ENCODE measurements at places on chromosomes 13 and 19.

DNA sequence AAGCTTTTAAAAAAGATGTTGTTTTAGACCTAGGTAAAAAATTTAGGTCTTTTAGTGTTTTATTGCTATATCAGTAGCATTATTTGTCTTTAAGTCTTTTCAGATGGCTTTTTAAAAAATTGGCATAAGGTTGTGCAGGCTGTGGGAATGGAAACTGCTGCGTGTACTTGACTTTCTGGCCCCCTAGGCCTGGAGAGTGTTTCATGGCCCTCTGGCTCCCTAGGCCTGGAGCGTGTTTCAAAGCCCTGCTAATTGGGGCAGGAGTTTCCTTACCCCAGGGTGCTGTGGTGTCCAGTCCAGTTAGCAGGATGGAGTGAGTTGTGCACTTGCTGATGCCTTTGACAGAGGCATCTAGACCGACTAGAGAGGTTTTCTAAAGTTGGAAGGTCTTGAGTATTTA lies 23.8 kb downstream of the PRAM1 start:
- DNase-seq = no peak

DNA sequence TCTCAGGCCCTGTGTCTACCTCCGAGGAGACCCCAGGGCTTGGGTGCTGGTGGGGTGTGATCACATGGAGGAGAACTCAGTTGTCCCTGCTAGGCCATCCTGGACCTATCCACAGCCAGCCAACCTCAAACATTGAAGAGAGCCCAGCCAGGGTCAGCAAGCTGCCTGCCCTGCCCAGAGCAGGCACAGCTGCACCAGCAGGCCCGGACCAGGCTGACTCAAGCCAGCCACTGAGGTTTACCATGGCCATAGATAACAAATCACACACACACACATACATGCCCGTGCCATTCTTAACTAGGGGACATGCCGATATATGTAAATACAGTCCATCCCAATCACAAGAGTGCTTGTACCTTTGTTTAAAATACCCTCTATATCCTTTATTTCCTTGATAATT lies 8.1 kb downstream of the ARHGEF7 start:
- no peak for DNase-seq

GRCh38 chr13:106710266-106710665 lies 142.3 kb upstream of the ARGLU1 start:
- DNase-seq = no peak

DNA sequence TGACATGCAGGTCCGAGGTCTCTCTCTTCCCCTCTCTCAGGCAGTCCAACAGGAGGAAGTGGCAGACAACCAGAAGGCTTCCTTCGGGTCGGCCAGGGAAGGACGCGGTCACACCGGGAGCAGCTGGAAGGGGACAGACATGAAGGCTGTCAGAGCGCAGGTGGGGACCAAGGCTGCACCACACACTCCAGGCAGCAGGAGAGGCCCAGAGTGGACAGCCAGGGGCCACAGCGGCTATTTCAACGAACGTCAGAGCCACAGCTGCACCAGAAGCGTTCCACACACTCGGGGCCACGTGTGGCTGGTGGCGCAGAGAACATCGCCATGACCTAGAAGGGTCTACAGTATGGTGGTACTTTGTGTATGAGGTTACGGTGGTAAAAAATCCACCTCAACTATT lies 16.0 kb upstream of the SLC39A3 start:
- no peak for DNase-seq

DNA sequence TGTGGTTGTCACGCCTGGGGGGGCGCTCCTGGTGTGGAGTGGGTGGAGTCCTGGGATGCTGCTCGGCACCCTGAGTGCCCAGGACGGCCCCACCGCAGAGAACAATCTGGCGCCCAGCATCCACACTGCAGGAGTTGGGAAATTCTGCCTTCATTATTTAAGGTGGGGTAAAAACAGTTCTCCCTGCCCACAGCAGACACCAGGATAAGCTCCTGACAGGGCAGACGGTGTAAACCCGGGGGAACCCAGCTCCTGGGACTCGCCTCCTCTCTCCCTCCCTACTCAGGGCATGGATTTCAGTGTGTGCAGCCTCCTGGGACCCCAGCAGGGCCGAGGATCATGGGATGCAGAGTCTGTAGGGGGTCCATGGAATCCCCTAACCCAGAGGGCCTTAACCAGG lies 7.7 kb upstream of the WDR18 start:
- DNase-seq = no peak

DNA sequence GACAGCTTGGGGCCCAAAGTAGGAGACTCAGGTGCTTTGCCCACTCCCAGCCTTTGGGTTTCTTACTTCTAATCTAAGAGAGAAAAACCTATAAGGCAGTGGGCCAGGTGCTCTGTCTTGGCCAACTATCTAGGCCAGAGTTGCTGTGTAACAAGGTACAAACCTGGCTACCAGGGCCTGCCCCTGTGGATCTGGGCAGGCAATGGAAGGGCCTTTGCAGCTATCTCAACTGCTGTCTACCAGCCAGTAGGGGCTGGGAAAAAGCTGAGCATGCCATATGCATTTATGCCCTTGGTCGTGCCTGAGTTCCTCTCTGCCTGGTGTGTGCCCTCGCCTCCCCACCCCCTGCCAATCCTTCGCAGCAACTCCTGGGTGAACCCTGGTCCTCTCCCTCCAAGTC lies 16.7 kb upstream of the SERPINE3 start:
- DNase-seq = no peak

DNA sequence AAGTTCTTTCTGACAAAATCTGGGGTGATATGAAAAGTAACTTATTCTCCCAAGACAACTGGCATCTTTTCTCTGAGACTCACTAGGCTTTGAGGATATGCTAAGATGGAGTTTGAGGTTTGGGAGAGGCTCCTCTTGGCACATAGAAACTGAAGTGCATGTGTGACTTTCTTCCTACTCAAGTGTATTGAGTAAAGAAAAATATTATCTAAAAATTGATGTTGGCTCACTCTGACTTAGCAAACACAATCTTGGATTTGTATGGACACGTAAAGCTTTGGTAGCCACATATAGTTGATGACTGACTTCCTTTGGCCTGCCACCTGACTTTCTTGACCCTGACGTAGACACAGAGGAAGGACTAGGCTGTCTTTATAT lies 71.1 kb upstream of the KLF12 start:
- no peak for DNase-seq

- DNase-seq = no peak
Observed at GRCh38 chr19:28583713-28584112, 629.2 kb downstream of the UQCRFS1 start.

DNA sequence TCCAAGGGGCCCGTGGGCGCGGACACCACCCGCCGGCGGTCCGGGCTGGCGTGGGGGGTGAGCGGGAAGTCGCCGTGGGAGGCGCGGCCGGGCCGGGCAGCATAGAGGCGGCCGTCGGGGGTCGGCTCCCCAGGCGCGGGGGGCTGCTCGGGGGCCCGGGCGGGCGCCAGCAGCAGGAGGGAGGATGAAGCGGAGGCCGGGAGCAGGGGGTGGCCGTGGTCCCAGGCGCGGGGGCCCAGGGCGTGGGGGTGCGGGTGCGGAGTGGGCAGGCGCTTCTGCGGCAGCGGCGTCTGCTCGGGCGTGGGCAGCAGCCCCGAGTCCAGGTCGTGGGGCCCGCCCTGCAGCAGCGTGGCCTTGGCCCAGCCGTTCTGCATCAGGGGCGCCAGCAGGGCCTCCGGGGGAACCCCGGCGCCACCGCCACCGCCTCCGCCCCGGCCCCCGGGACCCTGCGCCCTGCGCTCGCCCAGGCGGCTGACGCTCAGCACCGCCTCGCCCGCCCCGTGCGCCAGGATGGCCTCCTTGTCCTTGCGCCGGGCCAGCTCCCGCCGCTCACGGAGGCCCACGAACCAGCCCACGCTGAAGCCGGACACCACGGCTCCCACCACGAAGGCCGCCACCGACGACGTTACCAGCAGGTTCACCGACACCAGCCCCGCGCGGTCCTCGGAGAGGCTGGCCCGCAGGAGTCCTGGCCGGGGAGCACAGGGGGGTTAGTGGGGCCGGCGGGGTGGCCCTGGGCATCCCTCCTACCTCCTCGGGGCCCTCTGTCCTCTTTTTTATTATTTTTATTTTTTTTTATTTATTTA lies 4.2 kb upstream of the LRG1 start:
- DNase-seq = no peak

GRCh38 chr19:1125601-1126467 lies 22.0 kb downstream of the GPX4 start:
- no peak for DNase-seq

- no peak for DNase-seq
Observed at GRCh38 chr13:85603735-85604134, 195.5 kb downstream of the SLITRK6 start.

DNA sequence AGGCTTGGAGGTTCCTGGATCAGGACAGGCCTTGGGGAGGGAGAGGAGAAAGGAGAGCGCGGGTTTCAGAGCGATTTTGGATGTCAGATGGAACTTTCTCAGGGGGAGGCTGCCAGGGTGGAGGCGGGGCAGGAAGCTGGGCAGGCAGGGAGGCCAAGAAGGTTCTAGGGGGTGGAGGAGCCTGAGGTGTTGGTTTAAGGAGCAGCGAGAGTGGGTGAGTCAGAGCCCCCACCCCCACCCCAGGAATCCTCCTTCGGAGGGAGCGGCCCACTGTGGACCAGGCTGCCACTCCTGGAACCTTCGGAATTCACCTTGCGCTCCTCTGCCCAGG lies 15.9 kb upstream of the NOP53 start:
- no peak for DNase-seq

- DNase-seq = no peak
Observed at GRCh38 chr19:18662972-18663732, 20.3 kb upstream of the CRTC1 start.

GRCh38 chr19:5040544-5041167 lies 71.7 kb downstream of the KDM4B start:
- no peak for DNase-seq

DNA sequence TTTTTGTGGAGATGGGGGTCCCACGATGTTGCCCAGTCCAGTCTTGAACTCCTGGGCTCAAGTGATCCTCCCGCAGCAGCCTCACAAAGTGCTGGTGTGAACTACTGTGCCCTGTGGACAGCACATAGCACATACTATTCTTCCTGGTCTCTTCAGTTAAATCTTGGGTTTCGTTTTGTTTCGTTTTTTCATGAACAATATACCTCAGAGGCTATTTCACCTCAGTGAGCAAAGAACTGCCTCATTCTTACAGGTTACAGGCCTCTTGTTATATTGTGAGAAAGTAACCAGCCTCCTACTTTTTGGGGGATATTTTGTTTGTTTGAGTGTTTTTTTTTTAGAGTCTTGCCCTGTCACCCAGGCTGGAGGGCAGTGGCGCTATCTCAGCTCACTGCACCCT lies 1.3 kb upstream of the C3 start:
- DNase-seq = no peak

DNA sequence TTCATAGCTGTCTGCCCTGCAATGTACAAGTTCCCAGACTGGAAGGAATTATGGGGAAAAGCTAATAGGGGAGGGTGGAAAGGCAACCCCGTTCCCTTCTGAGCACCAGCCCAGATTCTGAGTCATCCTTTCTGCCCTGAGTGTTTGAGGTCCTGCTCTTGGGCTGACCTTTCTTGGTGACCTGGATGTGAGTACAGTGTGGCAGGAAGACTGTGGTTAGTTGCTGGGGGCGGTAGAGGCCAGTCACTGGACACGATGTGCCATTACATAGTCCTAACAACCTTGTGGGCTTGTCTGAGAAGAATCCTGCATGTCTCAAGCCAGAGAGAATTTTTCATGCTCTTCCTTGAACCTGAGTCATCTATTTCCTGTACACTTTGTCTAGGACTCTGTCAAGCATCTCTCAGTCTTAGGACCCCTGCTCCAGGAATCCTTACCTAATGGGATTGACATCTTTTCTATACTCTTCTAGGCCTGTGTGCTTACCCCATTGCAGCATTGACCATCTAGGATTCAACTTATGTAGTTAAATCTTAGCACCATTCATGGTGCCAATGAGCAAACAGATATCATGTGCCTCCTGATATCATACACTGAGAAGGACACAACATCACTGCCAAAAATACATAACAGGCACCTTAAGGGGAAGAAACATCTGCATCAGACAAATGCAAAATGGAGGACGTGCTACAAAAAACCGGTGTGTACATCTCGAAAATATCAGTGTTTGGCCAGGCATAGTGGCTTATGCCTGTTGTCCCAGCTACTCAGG lies 8.1 kb upstream of the ANGPTL4 start:
- no peak for DNase-seq

GRCh38 chr19:58361900-58362271 lies 665 bp downstream of the ZNF497 start:
- peak; percentile 55 for DNase-seq

DNA sequence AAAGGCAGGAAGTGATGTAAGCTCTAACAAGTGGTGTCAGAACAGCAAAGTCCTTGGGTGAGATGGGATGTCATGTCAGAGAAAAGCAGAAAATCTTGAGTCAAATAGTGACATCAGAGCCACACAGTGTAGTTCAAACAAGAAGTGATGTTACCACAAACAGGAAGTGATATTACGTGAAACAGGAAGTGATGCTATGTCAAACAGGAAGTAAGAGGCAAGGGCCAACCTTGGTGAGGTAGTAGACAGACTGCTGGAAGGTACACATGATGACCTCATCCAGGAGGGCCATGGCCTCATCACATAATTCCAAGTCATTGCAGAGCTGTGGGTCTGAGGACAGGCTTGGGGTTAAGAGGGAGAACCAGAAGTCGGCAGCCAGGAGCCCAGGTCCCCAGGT lies 7.0 kb upstream of the MAMSTR start:
- DNase-seq = no peak

DNA sequence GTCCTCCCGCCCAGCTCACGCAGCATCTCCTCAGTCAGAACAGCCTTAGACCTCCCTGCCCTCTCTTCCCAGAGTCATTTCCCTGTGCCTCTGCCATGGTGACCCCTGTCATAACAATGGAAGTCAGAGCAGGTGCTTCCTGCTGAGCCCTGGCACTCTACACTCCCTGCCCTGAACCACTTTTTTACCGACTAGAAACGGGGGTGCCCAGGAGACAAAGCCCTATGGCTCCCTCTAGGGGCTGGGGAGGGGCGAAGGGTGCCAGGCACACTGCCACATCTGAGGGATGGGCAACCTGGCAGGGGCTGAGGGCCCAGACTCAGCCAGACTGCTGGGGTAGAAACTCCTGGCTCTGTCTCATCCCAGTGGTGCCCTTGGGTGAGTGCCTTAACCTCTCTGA lies 16.4 kb downstream of the ZNF574 start:
- peak; percentile 33 for DNase-seq

GRCh38 chr19:11113140-11113708 lies 24.0 kb downstream of the LDLR start:
- no peak for DNase-seq

DNA sequence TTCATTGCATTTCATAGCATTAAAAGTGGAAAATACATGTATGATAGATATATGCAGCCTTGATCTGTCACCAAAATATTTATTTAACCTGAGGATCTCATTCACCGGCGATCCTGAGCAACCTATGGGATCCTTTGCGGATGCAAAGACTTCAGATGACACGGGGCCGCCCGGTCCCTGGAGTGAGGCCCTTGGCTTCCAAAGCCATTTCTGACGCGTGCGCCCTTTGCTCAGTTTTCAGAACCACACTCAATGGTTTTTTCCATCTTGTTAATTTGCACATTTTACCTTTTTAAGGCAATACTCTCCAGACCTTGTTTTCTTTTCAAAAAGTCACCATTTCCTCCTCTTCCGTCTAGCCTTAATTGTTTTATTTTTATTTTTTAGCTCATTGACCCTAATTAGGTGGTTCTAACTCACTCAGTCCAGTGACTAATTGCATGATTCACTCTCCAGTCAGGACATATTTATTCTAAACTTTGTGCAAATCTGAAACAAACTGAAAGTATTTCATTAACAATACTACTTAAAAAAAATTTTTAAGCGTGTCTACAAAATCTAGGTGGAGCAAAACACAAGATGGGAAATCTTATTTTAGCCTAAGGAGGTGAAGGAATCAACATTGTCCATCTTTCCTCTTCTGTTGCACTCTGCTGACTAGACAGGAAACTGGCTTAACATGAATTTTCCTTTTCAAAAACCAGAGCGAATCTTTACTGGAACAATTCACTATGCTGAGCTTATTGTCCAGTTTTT lies 47.9 kb downstream of the COL4A1 start:
- no peak for DNase-seq
